ENCODE measurements at places on chromosomes 6 and 20. TPM values are rescaled to one million over a fixed set of nuclear protein-coding genes. Genes with fewer than 3 reads are reported as not detected.

GRCh38 chr6:125363039-125363823, 61.5 kb upstream of the HDDC2 start:
- DNase-seq: peak; percentile 58

CYP21A2 gene
- 1.3 TPM for total RNA-seq

UNC93A gene
- total RNA-seq: not detected

RRBP1 gene
- 171 TPM for total RNA-seq

BTN1A1 gene
- total RNA-seq: not detected

DNA sequence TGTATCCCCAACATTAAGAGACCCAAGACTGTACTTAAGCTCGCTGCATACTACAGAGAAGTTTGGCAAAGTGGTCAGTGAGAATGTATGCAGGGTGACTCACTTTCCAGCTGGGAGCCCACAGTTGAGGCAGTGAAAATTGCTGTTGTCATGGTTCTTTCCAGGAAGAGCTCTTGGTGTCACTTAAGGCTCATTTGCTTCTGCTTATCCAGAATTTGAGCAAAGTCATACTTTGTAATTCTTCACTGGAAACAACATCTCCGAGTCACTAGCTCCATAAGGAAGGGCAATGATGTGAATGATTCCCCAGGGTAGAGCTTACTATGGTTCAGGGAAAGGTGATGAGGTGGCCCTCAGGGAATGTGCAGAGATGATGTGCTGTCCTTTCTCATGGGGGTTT, 65.4 kb upstream of the FBXL4 start:
- peak; percentile 75 for DNase-seq

LAMA2 gene
- 103 TPM for total RNA-seq

SEMG1 gene
- not detected for total RNA-seq

HDAC2 gene
- total RNA-seq: 176 TPM

PROKR2 gene
- total RNA-seq: not detected

NR2E1 gene
- not detected for total RNA-seq

GRCh38 chr6:124066946-124067552, 263.4 kb downstream of the NKAIN2 start:
- DNase-seq: no peak

HUS1B gene
- 0.65 TPM for total RNA-seq

PHACTR3 gene
- not detected for total RNA-seq

BPIFA1 gene
- total RNA-seq: not detected

ARFRP1 gene
- 25.7 TPM for total RNA-seq

GRCh38 chr20:46494077-46494476, 19.3 kb downstream of the ZNF334 start:
- no peak for DNase-seq

DNA sequence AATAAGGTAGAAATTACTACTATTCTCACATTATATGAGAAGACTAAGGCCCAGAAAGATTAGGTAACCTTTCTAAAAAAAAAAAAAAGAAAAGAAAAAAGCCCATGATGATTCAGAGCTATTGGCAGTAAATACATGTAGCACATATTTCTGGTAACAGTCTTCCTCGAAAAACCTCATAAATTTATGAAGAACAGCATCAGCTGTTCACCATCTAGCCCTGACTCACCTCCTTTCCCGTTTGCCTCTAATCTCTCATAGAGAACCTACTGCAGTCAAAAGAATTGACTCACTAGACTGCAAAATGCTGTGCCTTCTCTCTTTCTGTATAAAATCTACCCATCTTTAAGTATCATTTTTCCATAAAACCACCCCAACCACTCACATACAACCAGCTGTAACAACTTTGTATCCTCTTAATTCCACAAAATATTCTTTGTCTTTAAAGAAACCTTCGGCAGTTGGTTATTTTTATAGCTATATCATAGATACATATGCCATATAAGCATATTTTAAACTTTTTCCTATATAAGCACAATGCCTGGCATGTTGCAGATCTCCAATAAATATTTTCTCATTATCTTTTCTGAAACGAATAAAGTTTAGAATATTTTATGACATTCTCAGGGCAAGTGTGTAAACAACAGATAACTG, 152.7 kb upstream of the ENPP5 start:
- DNase-seq: peak; percentile 91

GRCh38 chr6:44021589-44022295, 105.5 kb downstream of the MRPL14 start:
- DNase-seq: no peak

DHX16 gene
- 64.8 TPM for total RNA-seq

GRCh38 chr6:13766201-13766634, 48.1 kb downstream of the MCUR1 start:
- DNase-seq: peak; percentile 63

PPIL4 gene
- total RNA-seq: 36.1 TPM

- DNase-seq: no peak
Measured at GRCh38 chr6:40891686-40892085, 147.3 kb downstream of the UNC5CL start.

EYA2 gene
- 1.6 TPM for total RNA-seq

GRCh38 chr6:106533054-106533453, 96.2 kb downstream of the RTN4IP1 start:
- no peak for DNase-seq

ATXN1 gene
- 39.3 TPM for total RNA-seq

DNA sequence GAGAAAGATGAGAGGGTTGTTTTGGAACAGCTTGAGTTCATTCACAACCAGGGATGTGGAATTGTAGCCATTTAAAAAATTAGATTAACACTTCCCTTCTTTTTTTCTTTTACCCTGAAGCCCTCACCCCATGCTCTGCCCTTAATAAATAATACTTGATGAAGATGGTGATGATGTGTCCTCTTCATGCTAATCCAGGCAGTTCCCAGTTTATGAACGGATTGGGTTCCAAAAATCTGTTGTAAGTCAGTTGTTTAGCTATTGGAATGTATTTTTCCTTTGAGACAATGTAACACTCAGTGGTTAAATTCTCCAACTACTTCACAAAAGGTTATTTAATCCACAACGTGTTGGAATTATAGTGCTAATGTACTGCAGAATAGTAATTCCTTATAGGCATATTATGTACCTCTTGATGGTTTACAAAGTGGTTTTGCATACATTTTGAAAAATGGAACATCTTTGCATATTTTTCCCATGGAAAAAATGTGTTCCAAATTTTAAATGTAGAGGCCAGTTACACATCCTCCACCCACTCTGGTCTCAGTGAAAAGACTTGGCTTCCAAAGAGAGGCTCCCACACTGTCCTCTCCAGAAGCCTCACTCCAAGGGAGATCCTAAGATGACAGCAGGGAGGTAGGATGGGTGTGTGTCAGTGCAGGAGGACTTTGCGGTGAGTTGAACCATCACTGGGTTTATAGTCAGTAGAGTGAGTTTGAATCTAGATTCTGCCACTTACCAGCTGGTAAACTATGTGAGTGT, 45.8 kb upstream of the CEP162 start:
- DNase-seq: no peak

GRCh38 chr6:35050757-35051330, 90.3 kb downstream of the TCP11 start:
- no peak for DNase-seq

DNA sequence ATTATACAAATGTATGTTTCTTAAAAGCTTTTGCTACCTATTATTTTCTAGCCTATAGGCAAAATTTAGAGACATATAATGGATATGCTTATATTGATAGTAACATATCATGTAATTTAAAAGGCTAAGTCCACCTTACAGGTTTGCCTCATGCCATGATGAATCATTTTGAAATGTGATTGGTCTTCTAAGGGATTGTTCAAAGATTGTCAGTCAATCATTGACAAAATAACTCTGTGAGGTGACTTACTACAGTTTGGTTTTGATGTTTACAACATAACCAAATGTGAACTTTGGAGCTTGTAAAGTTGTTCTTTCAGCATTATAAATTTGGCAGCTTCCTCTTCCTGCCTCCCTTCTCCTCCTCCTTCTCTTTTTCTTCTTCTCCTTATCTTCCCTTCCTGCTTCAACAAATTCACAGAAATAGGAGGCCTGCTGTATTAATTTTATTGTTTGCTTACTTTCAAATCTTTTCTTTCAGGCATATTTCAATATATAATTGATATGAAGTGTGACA, 39.7 kb upstream of the ZFP64 start:
- no peak for DNase-seq

- DNase-seq: peak; percentile 95
Measured at GRCh38 chr6:41936073-41936837, 5.4 kb downstream of the CCND3 start.

CAP2 gene
- 6.5 TPM for total RNA-seq

- peak; percentile 5 for DNase-seq
Measured at GRCh38 chr6:25899580-25900408, 25.8 kb upstream of the SLC17A3 start.

DNA sequence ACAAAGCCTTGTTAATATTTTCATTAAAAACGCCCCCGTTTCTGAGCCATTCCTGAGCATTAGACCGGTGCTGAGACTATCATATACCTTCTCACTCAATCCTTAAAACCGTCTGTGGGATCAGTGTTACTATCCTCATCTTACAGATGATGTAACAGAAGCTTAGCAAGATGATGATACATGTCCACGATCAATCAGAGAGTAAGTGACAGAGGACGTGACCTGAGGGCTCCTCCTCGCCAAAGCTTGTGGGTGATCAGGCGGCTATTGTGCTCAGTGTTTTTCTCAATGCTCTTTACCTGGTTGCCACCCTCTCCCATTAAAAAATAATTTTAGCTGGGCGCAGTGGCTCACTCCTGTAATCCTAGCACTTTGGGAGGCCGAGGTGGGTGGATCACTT, 113.1 kb downstream of the MTHFD1L start:
- no peak for DNase-seq

DNA sequence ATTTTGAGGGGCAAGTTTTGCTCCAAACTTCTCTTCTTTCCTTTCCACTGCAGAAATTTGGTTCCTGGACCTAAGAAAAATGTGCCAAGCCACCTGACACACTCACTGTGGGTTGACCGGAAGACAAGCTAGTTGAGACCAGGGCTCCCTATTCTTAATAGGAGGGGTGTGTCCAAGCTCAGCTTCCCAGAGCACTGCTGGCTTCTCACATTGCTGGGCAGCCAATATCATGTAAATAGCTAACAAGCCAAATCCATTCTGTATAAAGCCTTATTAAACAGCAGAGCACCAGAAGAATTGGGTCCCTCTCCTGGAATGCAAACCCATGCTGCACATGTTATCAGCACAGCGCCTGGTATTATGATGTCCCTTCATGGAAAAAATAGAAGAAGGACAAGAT, 17.0 kb upstream of the SAMD3 start:
- peak; percentile 35 for DNase-seq

DNA sequence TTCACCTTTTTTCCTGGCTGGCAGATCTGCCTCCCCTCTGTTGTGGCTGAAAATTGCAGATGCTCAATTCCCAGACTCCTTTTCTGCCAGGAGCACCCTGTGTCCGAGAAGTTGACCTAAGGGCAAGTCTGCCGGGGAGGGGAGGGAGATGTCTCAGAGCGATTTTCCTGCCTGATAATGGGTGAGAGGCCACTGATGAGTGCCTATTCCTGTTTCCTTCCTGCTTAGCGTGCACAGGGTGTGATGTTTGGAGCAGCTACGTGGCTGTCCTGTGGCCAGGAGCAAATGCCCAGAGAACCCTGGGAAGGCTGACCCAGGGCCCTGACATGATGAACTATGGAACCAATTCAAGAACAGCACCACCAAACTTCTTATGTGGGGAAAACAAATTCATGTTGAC, 22.5 kb downstream of the SOX4 start:
- no peak for DNase-seq

DNA sequence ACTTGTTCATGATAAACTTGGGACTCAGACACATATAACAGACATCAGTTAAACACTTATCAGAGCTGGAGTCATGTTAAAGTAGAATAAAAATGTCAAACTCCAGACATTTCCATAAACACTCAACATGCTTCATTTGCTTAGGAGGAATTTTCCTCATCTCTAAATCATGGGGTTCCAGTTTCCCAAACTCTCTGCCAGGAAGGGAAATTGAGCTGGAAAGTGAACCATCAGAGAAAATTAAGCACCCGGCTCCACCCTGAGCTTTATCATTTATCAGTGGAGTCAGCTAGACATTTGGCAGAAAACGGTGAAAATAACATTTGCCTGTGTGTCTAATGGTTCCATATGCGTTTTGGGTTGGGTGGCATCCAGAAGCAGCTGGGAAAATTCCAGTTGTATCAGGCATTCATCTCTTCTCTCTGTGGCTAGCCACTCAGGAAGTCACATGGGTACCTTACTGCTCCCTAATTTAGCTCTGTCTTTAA, 25.3 kb upstream of the ZNFX1 start:
- DNase-seq: peak; percentile 96

SPDEF gene
- total RNA-seq: not detected

GRCh38 chr6:35602133-35602946, 86.4 kb downstream of the FKBP5 start:
- DNase-seq: peak; percentile 60

STMND1 gene
- not detected for total RNA-seq

SASH1 gene
- total RNA-seq: 60.2 TPM

DNA sequence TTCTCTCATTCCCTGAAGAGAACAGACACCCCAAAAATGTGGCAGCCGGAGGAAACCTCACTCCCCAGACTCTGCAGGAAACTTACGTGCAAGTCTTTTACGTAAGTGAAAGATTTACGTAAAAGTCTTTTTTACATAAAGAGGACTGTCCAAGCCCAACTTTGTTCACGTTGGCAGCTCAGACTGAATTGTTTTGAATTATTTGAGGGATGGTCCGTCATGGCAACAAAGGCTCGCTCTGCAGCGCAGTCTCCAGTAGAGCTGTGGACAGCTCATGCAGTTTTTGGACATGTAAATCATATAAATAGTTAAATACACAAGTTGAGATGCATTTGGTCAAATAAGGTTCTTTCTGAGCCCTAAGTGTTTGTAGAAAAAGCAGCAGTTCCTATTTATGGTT, 394.8 kb downstream of the QKI start:
- DNase-seq: no peak

GRCh38 chr6:139881728-139882211, 507.3 kb upstream of the CITED2 start:
- peak; percentile 55 for DNase-seq

GRCh38 chr6:127938701-127939100, 37.8 kb upstream of the THEMIS start:
- DNase-seq: peak; percentile 67

DNA sequence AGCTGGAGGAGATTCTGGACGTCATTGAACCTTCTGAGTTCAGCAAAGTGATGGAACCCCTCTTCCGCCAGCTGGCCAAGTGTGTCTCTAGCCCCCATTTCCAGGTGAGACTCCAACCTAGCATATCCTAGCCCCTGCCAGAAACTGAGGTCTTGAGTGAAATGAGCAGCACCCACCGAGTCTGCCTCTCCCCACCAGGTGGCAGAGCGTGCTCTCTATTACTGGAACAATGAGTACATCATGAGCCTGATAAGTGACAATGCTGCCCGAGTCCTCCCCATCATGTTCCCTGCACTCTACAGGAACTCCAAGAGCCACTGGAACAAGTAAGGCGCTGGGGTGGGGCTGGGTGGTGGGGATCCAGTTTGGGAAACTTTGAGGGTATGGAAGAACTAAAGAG, 4.6 kb downstream of the MEA1 start:
- DNase-seq: peak; percentile 31

Data from fibroblast of the aortic adventitia (primary cell).